ENCODE measurements at places on chromosomes 3 and 15.

DNA sequence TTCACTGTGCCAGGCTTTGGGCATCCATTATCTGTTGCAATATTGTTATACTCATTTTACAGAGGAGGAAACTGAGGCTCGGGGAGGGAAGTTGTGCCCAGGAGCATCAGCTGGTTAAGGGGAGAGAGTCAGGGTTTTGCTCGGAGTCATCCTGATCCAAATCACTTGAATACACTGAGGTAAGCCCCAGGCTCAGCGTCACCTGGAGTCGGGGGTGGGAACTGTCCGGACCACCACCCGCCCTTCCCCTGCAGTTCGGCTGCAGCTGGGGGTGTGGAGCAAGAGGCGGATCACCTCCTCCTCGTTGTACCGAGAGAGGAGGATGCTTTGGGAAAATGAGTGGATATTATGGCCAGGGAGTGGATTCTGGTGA, 646 bp downstream of the HRH1 start:
- DNase-seq, result no peak

GRCh38 chr3:66195347-66195783, 25.4 kb upstream of the SLC25A26 start:
- peak; percentile 50 for DNase-seq

- peak; percentile 78 for DNase-seq
Observed at GRCh38 chr3:129593595-129594339, 12.7 kb downstream of the PLXND1 start.

GRCh38 chr3:97910931-97911351, 61.3 kb downstream of the RIOX2 start:
- no peak for DNase-seq

DNA sequence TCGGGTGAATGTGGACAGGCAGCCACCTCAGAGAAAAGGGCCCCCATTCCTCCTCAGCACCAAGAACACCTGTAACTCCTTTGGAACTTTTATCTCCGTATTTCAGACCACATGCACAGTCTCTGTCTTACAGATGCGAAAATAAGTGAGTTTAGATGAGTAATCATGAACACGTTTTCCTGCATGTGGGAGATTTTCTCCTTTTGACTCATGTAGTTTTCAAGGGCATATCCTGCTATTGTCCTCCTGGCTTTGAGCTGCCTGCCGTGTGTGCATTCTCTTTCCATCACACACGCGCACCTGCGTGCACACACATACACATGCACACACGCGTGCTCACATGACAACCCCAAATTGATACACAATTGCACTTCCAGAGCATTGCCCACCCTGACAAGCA, 239.2 kb downstream of the GABRG3 start:
- no peak for DNase-seq

DNA sequence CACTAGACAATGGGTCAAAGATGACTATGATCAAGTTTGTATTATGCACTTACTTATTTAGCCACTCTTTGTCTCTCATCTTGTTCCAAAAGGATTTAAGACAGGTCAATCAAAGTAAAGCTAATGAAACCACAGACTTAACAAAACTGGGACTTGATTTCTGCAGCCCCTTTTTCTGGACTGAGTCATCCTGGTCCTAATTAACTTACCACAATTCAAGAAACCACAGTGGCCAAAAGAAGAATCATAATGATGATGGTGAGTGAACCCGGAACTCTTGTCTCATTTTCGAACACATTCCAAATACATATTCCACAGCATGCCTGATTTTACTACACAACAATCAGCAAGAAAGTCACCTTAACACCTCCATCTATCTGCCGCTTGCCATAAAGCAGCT, 1333.0 kb downstream of the ROBO1 start:
- DNase-seq, result no peak

DNA sequence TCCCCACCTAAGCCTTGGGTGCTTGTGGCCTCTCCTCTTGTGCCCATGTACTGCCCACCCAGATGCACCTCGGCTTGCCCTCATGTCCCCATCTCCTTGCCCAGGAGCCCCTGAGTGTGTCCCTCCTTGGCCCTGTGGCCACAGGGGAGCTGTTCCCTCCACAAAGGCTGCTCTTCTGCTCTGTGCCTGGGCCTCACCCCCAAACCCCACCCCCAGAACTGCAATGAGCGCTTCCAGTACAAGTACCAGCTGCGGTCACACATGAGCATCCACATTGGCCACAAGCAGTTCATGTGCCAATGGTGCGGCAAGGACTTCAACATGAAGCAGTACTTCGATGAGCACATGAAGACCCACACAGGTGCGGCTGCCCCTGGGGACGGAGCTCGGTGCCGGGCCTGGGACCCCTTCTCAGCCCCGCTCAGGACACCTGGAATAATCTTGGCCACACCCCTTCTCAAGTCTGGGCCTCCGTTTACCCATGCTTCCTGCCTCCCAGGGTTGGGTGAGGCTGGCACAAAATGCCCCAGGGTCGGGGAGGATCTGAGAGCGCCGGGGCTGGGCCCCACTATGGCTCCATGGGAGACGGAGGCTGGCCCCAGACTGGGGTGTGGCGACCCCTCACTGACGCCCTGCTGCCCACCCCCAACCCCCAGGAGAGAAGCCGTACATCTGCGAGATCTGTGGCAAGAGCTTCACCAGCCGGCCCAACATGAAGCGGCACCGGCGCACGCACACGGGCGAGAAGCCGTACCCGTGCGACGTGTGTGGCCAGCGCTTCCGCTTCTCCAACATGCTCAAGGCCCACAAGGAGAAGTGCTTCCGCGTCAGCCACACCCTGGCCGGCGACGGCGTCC, 10.3 kb downstream of the ZBTB47 start:
- DNase-seq, result no peak

DNA sequence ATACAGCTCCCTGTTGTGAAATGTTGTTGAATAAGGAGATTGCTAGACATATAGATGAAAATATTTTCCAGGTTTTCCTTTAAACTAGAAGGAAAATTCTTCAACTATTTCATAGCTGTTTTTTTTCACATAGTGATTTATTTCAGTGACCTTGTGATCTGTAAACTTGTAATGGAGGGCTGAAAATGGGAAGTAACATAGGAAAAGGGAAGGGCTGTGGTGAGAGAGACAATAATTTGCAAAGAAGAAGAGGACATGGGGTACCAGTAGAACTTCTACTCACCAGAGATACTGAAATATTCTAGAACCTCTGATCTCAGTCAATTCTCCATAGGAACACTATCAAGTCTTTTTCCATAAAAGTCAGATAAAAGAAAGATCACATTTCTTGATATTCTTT, 60.4 kb downstream of the PLS1 start:
- no peak for DNase-seq

- DNase-seq, result no peak
Observed at GRCh38 chr15:66730168-66731021, 28.4 kb downstream of the SMAD6 start.

DNA sequence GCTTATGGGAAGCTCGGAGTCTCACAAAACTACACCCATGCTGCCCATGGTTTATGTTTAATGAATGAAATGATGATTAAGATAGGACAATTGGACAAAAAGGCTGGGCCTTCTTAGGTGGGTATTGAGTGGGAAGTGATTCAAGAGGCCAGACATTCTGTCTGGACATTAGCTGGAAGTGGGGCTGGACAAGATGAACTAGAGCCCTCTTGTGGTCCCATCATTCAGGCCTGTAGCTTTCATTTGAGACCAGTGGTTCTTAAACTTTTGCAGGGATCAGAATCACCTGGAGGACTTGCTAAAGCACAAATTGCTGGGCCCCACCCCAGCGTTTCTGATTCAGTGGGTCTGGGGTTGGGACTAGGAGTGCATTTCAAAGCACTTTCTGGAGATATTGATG, 290.4 kb upstream of the CTDSPL start:
- no peak for DNase-seq

DNA sequence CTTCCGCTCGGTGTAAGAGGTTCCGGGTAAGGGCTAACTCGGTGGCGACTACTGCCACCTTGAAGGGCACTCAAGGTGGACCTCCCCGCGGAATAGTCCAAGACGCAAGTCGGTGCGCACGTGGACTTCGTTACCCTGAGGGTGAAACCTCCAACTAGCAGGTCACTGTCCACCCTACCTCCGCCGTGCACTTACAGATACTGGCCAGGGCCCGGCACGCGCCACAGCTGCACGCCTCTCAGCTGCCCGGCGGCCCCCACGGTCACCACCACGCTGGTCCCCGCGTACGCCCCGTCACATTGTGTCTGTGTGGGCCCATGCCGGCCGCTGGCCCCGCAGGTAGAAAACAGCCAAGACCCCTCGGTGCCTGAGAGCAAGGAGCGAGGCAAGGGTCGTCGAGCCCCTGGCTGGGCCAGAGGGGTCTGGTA, 1.1 kb downstream of the LTK start:
- DNase-seq, result no peak

DNA sequence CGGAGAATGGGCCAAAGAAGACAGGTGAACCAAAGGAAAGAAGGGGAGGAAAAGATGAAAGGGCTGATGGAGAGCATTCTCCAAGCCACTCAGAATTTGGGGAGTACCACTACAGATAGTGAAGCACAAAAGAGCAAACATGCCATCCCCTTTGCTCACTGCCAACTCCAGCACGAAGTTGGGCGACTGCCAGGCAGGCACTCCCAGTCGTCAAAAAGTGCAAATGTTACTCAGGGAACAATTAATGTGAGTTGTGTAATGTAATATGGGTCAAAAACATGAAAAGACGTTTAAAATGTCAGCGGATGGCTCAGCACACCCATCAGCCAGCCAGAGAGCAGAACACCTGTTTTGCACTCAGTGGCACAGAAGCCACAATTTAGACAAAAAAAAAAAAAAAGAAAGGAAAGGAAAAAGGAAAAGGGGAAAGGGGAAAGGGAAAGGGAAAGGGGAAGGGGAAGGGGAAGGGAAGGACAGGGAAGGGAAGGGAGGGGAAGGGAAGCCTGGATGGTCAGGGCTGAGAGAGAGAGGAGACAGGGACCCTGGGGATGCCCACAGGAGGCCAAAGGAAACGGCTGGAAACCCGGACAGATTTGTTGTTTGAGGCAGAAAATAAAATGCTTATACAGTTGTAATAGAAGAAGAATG, 82.7 kb downstream of the COL8A1 start:
- DNase-seq, result no peak

DNA sequence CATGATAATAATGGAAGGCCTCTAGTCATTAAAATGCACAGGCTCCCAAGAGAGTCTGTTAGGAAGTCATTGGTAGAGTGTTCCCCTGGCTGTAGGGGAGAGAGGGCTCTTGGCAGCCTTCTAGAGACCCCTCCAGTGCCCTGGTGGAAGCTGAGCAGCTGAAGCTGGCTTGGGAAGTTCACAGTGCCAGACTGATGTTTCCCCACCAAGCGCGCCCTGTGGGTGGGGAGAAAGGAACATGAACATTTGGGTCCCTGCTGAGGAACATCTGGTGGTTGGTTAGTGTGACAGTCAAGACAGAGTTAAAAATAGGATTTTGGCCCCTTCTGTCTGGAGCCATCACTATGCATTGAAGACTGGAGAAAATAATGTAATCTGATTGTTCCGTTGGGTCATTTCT, 37.1 kb upstream of the RGMA start:
- DNase-seq, result no peak

Measured in stimulated activated CD4-positive, alpha-beta T cell treated with anti-CD3 and anti-CD28 coated beads, Interleukin-15, amount 100 ng/mL, for 24 hours (primary cell).